Hair follicular keratinocyte (primary cell): ENCODE measurements at places on chromosomes 4 and X. TPM values are rescaled to one million over a fixed set of nuclear protein-coding genes. Genes with fewer than 3 reads are reported as not detected.

The RAB33A gene
- total RNA-seq = not detected in 2 replicates

The ZBTB49 gene
- total RNA-seq = 2.3 and 6.8 TPM in 2 replicates

The DCUN1D4 gene
- 10.9 and 19.0 TPM in 2 replicates for total RNA-seq

The NEIL3 gene
- total RNA-seq = 3.8 and 11.7 TPM in 2 replicates

The XPNPEP2 gene
- total RNA-seq = not detected in 2 replicates

The TMEM33 gene
- total RNA-seq = 58.9 and 66.7 TPM in 2 replicates

The ZCCHC4 gene
- 5.4 and 5.9 TPM in 2 replicates for total RNA-seq

The TMEM150C gene
- 0.16 and 0.19 TPM in 2 replicates for total RNA-seq
